Activated CD4-positive, alpha-beta T cell treated with anti-CD3 and anti-CD28 coated beads for 24 hours (primary cell): ENCODE measurements at places on chromosomes 1 and 21.

DNA sequence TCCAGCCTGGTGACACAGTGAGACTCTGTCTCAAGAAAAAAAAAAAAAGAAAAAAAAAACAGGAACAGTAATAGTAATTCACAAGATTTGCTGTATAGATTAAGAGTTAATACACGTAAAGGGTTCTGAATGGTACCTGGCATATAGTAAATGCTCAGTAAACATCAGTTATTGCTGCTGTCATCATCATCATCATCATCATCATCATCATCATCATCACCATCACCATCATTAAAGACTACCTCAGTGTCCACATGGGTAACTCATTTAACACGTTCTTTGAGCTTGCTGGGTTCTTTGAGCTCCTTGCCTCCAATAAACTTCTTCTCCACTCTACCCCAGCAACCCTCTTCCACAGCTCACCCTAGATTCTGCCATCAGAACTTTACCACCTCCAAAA is 55.0 kb downstream of the KIAA0319L start:
- DNase-seq: no peak

GRCh38 chr1:18178111-18178510 is 70.5 kb downstream of the IGSF21 start:
- DNase-seq: no peak

- no peak for DNase-seq
Observed at GRCh38 chr1:45116340-45116739, 90.1 kb downstream of the ZSWIM5 start.

GRCh38 chr1:221165839-221166500 is 286.7 kb downstream of the HLX start:
- DNase-seq: no peak

- no peak for DNase-seq
Observed at GRCh38 chr1:48673332-48674105, 103.2 kb downstream of the BEND5 start.

DNA sequence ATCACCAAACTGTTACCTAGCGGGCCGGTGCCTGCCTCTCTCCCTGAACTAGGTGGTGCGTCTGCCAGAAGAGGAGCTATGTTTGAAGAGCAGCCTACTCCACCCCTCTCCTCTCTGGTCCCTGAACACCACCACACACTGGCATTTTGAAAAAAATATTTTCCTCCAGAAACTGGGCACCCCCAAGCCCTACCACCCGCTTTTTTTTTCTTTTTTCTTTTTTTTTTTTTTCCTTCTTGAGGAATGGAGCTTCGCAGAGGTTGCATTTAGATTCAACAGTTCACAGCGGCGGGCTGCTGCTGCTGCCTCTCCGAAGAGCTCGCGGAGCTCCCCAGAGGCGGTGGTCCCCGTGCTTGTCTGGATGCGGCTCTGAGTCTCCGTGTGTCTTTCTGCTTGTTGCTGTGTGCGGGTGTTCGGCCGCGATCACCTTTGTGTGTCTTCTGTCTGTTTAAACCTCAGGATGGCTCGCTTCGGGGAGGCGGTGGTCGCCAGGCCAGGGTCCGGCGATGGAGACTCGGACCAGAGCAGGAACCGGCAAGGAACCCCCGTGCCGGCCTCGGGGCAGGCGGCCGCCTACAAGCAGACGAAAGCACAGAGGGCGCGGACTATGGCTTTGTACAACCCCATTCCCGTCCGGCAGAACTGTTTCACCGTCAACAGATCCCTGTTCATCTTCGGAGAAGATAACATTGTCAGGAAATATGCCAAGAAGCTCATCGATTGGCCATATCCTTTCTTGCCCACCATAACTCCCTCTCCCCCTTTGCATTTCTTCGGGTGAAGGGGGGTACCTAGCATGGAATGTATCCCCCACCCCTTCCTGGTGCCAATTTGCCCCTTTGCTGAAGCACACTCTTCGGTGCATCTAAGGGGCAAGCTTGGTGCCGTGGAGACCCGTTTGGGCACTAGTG is at the start of gene CACNA1E:
Gene CACNA1E, plus strand, starts transcription at position 233 of the 911 bp plus-strand sequence. Its CDS starts 228 bp downstream, at position 461.
- DNase-seq: no peak

GRCh38 chr1:71698186-71698585 is 584.2 kb downstream of the NEGR1 start:
- DNase-seq: no peak

GRCh38 chr1:156014829-156015228 is 5.9 kb downstream of the SSR2 start:
- no peak for DNase-seq

DNA sequence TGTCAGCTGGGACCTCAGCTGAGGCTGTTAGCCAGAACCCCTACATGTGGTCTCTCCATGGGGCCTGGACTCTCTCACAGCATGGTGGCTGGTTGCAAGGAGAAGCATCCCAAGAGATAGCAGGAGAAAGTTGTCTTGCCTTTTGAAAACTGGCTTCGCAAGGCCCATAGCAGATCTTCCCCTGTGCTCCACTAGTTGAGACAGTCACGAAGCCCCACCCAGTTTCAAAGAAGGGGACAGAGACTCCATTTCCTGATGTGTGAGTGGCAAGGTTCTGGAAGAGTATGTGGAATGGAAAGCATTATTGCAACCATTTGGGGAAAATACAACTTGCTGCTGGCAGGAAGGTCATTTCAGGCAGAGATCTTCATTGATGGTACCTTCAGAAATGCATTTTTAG is 7.5 kb upstream of the CSRP1 start:
- no peak for DNase-seq

- DNase-seq: no peak
Observed at GRCh38 chr21:44682580-44683151, 703 bp upstream of the KRTAP12-1 start.

- DNase-seq: no peak
Observed at GRCh38 chr1:84259989-84260388, 41.5 kb upstream of the SAMD13 start.

DNA sequence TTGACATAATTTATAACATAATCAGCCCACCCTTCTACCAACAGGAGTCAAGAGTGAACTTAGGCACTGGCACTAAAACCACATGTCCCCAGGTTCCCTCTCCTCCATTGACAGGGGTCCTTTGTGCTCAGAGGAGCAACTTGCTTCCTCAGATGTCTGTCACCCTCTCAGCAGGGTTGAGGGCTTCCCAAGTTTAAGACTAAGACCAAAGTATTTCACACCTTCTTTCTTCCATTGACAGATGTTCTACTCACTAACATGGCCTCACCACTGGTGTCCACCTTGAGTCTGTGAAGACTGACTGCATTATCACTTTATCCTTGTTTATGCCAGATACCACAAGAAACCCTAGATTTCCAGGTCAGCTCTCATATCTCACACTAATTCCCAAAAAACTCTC is 56.5 kb downstream of the CCDC18 start:
- no peak for DNase-seq

GRCh38 chr1:48048064-48048463 is 50.9 kb upstream of the TRABD2B start:
- no peak for DNase-seq

- DNase-seq: no peak
Observed at GRCh38 chr1:183390561-183390960, 27.6 kb downstream of the NMNAT2 start.
